ENCODE measurements at places on chromosomes 16 and 17.

DNA sequence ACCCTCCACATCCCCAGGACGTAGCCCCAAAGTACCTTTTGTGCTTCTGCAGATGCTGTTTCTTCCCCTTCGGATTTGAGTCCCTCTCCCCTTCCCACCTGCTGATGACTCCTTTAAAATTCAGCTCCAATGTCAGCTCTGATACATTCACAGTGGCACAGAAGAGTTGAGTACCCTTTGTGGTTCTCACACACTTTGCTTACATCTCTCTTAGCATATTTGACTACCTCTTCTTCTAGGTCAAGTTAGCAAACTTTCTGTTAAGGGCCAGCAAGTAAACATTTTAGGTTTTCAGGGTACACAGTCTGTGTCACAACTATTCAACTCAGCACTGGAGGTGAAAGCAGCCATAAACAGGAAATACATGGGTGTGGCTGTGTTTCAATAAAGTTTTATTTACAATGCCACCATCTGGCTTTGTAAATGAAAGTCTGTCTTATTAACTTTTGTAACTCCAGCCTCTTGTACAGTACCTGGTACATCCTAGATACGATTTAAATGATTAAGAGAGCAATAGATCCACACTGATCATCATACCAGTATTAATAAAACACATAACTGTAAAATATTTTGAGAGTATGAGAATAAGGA lies 161.7 kb downstream of the SOX9 start:
- DNase-seq = no peak

GRCh38 chr16:50037662-50038220 lies 12.7 kb downstream of the CNEP1R1 start:
- no peak for DNase-seq

DNA sequence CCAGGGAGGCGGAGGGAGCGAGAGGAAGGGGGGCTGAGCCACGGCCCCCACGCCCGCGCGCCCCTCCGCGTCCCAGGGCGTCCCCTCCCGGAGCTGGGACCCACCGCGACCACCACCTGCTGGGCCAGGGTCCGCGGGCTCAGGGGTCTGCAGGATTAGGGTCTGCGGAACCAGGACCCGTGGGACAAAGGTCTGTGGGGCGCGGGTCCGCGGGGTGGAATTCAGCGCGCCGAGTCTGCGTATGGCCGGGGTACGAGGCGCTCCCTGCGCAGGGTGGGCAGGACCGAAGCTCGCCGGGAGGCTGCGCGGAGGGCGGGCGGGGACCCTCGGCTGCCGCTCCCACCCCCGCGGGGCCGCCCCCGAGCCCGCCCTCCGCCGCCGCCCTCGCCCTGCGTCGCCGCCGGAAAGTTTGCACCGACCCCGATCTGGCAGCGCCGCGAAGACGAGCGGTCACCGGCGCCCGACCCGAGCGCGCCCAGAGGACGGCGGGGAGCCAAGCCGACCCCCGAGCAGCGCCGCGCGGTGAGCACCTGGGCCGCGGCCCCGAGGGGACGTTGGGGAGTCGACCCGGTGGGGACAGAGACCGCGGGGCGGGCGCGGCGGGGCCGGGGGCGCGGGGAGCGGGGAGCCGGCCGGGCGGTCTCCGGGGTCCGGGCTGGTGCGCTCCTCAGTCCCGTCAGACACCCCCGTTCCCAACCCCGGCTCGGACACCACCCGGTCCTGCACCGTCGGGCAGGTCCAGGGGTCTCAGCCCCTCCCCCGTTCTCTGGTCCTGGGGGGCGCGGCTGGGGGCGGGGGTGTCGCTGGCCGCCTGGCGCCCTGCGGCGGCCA lies at the start of gene GCGR:
GCGR (plus strand) TSS at position 423 of the 831 bp plus-strand sequence. CDS start 4,869 bp downstream, outside the sequence.
- no peak for DNase-seq

- DNase-seq = no peak
These were observed 134.1 kb downstream of the IRF8 start for GRCh38 chr16:86033016-86033474.

GRCh38 chr17:7862692-7863437 lies 5.1 kb downstream of the CYB5D1 start:
- DNase-seq = peak; percentile 47

GRCh38 chr17:81734405-81735263 lies 22.6 kb downstream of the SLC25A10 start:
- DNase-seq = peak; percentile 52

GRCh38 chr17:8991514-8992285 lies 26.2 kb upstream of the PIK3R5 start:
- peak; percentile 48 for DNase-seq

GRCh38 chr16:89242795-89243200 lies 25.3 kb downstream of the ZNF778 start:
- DNase-seq = no peak

DNA sequence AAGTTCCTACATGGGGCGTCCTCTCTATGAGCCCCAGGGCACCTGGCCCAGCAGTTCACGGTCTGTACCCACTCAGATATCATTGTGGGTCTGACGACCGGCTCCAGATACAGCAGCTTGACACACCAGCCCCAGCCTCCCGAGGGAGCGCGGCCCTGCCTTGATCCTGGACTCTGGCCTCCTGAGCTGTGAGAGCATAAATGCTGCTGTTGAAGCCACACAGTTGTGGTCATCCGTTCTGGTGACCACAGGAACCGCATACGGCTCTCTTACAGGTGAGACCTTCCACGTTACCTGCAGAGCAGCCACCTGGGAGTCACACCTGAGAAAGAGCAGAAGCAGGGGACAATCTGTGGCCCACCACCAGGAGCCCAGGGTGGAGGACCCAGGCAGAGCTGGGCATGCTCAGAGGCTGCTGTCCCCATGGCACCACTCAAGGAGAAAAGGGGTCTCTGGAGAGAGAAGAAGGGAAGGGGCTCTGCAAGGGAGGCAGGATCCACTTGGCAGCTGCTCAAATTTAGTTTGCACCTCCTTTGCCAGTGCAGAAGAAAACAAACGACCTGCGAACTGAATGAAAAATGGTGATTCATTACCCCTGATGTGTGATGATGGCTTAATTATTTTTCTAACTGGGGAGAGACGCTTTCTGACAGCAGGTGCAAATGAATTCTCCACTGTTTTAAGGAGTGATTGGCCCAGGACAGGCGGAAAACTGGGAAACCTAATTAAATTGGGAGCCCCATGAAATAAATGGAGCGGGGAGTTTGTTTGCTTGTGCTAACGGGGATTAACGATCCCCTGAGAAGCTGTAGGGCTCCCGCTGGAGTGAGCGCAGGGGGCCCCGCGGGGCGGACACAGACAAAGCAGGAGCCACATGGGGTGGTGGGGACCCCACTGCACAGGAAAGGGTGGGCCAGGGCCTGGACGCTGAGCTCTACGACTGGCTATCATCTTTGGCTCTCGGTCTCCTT lies 208.9 kb downstream of the RBFOX3 start:
- no peak for DNase-seq

DNA sequence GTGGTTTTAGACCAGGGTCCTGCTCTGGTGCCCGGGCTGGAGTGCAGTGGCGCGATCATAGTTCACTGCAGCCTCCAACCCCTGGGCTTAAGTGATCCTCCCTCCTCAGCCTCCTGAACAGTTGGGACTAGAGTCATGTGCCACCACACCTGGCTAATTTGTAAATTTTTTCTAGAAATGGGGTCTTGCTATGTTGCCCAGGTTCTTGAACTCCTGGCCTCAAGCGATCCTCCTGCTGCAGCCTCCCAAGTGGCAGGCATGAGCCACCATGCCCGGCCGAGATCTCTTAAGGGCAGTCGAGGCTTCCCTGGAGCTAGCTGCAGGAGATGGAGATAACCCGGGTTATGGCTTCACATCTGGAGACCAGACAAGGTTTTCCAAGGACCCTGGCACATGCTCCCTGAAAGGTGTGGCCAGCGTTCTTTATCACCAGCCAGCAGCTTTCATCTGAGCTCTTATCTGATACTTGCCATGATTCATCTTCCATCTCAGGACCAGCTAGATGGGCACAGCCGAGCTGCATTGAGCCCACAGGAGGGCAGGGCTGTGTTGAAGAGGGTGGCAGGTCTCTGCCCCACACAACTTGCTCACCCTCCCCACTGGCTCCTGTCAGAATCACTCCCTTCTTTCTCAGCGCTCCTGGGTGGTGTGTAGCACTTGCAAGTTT lies 28.6 kb downstream of the SCNN1B start:
- DNase-seq = no peak

DNA sequence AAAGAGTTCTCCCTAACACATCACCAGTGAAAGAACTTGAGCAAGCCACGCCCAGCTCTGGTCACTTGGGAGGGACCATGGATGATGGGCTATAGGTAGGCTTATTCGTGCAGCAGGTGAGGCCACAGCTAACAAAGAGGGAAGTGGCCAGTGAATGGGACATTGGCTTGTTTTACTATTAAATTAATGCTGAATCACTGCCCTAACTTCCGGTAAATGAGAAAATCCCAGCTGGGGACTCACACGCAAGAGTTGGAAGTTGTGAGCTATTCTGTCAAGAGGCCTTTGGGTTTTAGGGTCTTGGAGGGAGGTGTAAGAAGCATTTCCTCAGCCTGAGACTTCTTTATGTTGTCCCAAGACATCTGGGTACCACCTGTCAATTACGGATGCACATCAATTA lies 315.3 kb downstream of the XYLT1 start:
- DNase-seq = no peak

- DNase-seq = no peak
These were observed 9.2 kb downstream of the NETO2 start for GRCh38 chr16:47134550-47134949.

GRCh38 chr17:21678393-21679081 lies 13.8 kb upstream of the KCNJ18 start:
- no peak for DNase-seq

DNA sequence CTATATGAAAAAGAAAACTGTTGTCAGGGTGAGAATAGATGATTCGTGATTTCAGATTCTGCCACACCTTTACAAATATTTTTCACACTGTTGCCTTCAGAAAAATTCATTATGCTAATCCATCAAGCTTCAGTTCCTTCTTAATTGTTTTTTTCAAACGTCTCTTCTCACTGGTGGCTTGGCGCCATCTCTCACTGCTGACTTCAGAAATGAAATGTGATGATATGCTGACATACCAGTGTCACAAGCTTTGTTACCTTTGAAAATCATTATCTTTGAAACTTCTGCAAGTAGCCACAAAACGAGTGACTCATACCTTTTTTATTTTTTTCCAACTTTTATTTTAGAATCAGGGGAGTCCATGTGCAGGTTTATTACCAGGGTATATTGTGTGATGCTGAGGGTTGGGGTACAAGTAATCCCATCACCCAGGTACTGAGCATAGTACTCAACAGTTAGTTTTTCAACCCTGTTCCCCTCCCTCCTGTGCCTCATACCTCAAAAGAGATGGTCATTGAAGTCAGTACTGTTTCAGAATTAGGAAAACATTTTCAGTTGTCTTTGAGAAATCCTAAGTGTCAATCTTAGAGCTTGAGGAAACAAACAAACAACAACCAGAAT lies 14.0 kb upstream of the KRT222 start:
- DNase-seq = no peak

DNA sequence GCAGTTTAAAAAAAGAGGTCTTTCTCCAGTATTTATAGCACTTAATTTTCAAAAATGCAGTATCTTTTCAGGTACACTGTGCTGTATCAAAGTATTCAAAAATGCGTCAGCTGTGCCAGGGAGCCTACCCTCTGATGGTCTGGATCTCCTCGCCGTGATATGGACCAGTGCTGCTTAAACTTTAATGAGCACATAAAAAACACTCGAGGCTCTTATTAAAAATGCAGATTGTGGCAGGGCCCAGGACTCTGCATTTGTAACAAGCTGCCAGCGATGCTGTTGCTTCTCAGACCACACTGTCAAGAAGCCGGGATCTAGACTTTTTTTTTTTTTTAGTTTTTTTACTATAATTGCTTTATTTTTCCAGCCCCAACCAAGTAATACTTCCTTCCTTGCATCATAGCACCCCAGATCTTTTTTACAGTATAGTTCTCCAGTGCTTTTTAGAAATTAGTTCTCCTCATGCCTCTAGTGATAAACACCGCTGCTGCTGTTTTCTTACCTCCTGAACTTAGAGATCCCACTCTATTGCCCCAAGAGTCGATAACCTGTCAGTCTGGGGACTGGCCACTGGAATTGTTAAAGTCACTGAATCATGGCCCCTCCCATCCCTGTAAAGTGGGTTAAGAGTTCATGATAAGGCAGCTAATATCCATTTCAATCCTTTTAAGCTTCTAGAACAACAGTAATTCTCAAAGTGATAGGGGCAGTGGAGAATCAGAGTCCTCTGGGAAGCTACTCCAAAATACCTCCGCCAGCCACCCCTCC lies 1.6 kb upstream of the SMARCD2 start:
- no peak for DNase-seq

- DNase-seq = no peak
These were observed 2.1 kb downstream of the MYO18A start for GRCh38 chr17:29177871-29178749.

DNA sequence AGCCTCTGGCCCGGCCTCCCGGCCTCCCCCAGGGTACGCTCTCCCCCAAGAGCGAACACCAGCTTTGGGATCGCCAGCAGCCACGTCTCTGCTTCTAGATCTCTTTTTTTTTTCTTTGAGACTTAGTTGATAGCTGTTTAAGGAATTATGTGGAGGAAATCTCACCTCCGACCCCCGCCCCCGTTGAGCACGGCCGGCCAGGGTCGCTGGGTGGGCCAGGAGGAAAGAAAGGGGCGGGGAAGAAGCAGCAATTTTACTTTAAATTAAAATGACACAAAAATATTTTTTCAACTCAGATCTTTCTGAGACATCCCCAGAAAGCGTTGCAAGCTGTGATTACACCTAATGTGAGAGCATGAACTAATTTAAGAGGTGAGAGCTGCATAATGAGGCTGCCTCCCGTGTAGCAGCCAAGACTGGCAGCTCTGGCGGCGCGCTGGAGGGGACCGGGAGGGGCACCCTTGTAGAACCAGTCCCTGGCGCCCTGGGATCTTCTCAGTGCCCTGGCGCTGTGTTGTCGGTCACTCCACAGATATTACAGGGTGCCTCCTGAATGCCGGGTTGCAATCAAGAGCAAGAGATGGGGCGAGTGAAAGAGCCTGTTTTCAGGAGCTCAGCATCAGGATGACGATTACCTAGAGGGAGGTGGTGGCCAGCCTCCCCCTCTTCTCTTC lies 1.9 kb upstream of the CBLN1 start:
- DNase-seq = no peak

GRCh38 chr16:528111-529011 lies 849 bp downstream of the CAPN15 start:
- DNase-seq = no peak

Data from SHP77 (cell line).